ENCODE measurements at places on chromosomes 2 and 18.

DNA sequence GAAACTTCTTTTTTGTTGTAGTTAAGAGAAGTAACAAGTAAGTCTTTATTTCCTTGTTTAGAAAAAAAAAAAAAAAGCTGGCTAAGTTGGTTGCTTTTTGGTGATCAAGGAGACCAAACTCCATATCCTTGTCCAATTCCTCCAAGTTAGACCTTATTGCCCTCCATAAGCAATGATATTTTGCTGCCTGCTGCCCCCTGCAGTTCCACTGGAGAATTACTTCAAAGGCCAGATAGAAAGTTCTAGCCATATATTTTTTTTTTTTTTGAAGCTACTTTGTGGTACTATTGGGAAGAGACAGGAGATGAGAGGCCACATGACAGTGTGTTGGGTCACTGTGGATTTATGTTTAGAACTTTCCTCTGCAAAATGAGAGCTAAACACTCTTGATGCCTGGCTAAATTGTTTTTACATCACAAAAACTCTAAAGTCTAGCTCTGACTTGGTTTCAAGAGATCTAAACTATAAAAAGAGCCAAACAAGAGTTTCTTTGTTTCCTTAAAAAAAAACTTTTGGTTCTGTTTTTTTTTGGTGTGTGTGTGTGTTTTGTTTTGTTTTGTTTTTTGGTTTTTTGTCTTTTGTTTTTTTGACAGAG is 80.7 kb upstream of the RASGRP3 start:
- peak; percentile 40 for DNase-seq

- no peak for DNase-seq
These were observed 752.6 kb upstream of the ID2 start for GRCh38 chr2:7929281-7929680.

- no peak for DNase-seq
These were observed 54.1 kb downstream of the ATP8B1 start for GRCh38 chr18:57748770-57749603.

DNA sequence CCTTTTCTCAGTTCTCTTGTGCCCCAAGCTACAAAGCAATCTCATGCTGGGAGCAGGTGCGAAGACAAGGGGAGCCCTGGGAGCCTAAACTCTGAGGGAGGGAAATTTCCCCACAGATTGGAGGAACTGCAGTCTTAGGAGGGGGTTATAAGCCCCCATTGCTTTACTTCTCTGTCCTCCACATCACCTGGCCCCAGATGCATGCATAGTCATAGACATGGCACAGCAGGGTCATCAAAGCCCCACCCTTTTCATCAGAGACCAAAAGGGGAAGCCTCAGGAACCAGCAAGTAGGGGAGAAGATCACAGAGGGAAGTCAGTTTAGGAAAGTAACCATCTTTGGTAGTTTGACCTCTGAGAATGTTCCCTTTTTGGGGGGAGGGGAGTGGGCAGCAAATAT is 33.7 kb downstream of the LANCL1 start:
- no peak for DNase-seq

DNA sequence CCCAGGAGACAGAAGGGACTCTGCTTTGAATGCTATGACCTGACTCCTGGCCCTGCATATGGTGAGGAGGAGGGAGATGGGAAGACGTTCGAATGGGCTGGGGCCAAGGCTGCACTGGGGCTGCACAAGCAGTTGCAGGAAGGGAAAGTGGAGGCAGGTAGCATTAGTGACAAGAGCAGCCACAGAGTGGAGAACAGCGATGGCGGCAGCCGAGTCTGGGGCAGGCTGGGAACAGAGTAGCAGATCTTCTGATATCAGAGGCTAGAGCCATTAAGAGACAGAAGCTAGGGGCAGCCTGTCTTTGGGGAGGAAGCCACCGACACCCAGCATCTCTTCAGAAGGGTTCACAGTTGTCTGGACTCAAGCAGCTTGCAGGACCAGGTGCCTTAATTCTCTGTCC is 50.1 kb downstream of the ST3GAL5 start:
- no peak for DNase-seq
